ENCODE measurements at places on chromosomes 16 and 17.
A peak's percentile ranks its signal among the peaks of the same experiment; 100 is the strongest.

DNA sequence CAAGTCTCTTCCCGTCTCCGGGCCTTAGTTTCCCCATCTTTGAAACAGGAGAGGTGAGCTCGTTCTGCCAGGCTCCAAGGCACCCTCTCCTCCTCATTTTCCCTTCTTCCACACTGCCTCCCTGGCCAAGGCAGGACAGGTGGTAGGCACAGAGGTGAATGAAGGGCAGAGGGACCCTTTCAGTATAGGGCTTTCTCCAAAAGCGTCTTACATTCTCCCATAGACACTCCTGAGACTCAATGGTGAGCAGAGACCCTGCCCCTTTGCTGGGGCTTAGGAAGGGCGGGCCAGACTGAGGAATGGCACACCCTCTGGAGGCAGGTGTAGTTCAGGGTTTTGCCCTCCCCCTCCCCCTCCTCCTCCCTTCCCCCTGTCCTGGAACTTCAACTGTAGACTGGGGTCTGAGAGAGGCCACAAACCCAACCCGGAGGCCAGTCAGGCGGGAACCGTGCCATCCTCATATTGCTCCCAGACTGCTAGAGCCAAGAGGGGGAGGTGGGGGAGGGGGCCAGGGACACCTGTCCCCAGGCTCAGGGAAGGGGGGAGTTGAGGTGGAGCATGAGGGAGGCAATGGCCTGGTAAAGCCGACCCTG lies 1.9 kb downstream of the PLEKHH3 start:
- DNase-seq, result no peak

DNA sequence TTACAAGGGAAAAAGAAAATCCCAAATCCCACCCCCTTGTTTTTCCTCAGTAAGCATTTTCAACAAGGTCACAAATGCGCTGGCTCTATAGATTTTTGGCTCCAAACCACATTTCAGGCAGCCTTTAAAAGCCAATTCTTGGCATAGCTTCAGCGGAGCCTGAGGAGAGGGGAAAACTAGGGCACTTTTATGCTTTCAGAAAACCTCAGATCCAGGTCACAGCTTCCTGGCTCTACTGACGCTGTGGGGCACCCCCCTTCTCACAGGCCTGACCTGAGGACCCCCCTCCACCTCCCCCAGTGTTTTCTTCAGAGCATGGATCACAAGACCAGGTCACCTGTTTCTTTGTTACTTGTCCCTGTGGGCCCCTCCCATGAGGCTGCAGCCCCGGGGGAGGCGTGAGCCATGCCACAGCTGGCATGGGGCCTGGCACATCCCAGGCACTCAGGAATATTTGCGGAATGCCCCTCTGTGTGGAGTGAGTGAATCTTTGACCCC lies 30.1 kb upstream of the MTSS2 start:
- DNase-seq, result peak; percentile 44

- DNase-seq, result no peak
Measured at GRCh38 chr16:31114468-31114867, 3.0 kb upstream of the KAT8 start.

DNA sequence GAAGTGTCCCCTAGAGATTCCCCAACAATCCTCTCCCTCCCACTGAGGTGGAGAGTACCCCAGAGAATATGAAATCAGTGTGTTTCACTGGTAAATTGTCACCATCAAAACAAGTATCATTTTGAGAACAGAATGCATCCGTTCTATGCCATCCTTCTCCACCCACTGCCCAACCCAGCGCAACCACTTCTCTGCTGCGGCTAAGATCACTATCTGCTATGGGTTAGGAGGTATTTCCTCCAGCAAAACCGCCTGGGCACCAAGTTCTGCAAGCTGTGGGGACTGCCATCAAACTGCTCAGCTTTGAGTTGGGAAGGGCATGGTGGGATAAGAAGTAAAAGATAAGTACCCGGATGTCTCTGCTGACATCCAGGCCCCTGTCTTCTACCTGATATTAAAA lies 24.4 kb downstream of the CNTNAP1 start:
- no peak for DNase-seq

DNA sequence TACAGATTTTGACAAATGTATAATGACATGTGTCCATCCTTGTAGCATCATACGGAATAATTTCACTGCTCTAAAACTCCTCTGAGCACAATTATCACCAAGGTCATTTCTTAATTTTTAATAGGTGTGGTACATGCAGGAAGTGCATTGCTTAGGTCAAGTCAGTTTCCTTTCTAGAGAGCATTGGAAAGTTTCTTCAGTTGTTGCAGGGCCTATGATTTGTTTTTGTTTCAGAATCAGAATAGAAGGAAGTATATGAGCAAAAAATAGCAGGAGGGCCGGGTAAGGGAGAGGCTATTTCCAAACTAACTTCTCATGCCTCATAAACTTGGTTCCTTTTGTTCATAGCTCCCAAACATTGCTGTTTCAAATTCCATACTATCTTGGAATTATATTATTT lies 24.0 kb upstream of the SLFN5 start:
- peak; percentile 4 for DNase-seq

DNA sequence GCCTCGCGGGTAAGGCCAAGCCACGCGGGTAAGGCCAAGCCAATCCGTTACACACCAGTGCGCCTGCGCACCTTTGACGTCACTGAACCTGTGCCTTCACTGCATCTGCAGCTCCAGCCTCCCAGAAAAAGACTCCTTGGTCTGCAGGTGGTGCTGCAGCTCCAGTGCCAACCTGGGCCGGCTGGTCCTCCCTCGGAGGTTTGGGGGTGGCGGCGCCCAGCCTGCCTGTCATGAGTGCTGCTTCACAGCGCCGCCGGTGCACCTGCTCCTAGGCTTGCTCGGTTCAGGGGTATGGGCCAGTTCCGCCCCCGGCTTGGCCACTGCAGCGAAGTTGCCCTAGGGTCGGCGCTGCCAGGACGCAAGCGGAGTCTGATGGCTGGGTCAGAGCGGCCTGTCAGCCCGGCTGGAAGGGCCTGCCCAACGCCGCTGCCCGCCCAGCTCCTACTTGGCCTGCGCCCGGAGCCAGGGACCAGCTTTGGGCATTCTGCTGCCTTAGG lies 146.6 kb downstream of the USP22 start:
- peak; percentile 13 for DNase-seq

DNA sequence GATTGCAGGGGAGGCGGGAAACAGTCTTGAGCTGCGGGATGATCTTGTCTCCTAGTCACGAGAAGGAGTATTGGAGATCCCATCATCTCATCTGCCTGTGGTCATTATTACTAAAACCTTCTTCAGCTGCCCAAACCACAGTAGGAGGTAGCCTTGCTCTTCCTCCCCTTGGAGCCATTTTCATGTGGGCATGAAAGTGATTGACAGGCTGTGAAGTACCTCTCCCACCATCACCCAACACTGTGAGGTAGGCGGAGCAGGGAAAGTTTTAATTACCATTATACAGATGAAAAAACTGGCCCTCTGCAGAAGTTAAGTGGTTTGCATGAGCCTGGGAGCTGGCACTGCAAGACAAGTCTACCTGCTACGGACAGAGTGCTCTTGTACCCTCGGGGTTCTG lies 237.3 kb downstream of the MSI2 start:
- DNase-seq, result no peak

GRCh38 chr16:7612671-7613070 lies 280.0 kb downstream of the RBFOX1 start:
- DNase-seq, result no peak

Measured in globus pallidus (tissue), 1 donor.